ENCODE measurements at places on chromosomes 5 and 9.

GRCh38 chr9:14838701-14839100, 71.5 kb downstream of the FREM1 start:
- DNase-seq = no peak

DNA sequence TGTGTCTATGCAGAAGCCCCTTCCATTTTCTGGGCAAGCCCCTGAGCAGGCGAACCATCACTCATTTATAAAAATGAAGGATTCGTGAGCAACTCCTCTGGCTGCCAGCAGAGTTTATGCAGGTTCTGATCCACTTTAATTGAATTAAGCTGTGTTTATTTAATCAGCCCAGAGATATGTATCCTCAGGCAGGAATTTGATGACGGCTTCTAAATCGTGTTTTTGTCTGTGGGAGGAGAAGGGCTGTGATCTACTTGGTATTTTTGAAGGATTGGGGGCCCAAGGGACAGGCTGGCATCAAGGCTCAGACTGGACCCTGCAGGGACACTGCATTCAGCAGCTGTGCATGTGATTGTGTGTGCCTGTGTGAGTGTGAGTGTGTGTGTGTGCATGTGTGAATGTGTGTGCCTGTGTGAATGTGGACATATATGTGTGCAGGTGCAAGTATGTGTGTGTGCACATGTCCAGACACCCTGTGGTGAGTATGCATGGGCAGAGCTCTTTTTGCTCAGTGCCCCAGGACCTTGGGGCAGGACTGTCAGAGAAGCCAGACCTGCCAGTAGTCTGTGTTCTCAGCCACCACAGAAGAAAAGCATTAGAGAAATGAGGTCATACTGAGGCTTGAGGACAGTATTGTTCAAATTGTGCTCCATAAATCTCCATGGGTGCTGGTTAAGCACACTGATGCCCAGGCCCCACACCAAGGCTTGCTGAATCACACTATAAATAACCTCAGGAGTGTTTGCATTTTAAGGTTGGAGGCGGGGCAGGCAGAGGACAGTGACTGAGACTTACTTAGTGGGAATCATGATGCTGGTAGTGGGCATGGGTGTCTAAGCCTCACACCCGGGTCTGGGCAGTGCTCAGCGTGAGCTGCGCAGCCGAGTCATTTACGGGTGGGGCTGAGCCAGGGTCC, 164.0 kb downstream of the CARTPT start:
- DNase-seq = no peak

- DNase-seq = no peak
Observed at GRCh38 chr5:109354761-109355160, 55.0 kb downstream of the PJA2 start.

DNA sequence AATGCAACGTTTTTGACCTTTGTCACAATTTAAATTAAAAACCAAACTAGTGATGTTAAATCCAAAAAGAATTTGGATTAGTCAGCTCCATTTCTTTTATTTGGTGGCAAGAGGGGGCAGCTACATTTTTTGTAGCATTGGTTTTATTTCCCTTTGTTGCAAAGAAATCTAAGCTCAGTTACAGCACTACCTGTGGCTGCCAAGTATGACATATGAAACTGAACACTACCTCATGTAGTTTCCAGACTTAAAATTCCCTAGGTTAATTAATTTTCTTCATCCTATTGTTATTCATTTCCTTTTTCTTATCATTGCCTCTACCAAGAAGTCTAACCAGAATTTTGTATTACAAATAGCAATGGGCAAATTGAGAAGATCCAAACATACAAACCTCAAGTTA, 393.5 kb downstream of the BRINP1 start:
- no peak for DNase-seq

GRCh38 chr5:73625944-73626811, at the start of gene ARHGEF28:
TSS of gene ARHGEF28 (plus strand) at chr5:73626196. CDS start at chr5:73684852, 58,656 bp downstream.
- no peak for DNase-seq

GRCh38 chr5:39264528-39264927, 45.2 kb upstream of the FYB1 start:
- DNase-seq = no peak

DNA sequence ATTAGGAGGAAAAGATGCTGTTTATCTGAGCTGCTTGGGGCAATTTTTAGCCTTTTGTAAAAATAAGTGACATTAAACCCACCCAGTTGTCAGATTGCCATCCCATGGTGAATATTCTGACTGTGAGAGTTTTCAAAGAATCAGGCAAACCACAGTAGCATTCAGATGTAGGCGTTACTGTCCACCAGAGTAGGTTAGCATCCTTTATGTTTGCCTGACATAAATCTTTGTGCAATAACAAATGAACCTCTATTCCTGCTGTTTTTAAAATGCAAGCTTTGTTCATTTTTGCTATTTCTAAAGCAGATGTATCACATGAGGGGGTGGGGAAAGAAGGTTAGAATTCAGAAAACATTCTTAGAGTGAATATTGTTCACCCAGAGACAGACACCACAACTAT, 427.8 kb downstream of the CDH9 start:
- DNase-seq = no peak

- no peak for DNase-seq
Observed at GRCh38 chr5:133483406-133484090, 128.8 kb downstream of the FSTL4 start.

DNA sequence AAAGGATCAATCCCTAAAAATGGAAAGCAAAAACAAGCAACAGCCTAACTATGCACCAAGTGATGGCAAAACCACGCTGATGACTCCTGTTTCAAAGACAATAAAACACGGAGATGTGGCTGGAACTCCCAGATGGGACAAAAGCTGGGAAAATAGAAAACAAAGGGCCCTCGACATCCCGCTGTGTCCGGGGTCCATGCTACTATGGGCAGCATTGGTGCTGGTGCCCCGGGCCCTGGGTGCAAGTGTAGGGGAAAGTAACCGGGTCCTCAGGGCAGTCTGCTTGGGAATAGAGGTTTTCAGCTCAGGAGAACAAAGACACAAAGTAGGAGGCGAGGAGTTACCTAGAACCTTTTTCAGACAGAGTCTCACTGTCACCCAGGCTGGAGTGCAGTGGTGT, 46.1 kb downstream of the MRPL36 start:
- DNase-seq = no peak

Measured in NCI-H1048 (cell line).